Heart left ventricle (tissue), 16 donors: ENCODE measurements at places on chromosomes 5 and 9.

DNA sequence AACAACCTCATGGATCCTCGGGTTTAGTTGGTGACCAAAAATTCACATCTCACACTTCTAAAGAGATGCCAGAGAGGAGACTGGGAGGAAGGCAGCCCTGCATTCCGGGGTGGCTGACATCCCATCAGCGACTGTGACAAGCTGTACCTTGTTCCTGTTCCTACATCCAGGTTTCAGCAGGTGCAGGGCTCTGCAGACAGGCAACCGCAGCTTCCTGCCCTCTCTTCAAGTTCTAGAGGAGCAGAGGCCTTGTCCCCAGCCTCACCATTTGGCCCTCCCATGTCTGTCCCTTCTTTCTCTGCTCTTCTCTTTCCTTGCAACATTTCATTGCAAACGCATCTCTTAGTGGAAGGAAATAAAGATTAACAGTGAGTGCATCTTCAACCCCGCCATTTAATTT, 454.6 kb downstream of the IRX1 start:
- no peak for DNase-seq

GRCh38 chr5:982377-983237, 26.0 kb upstream of the NKD2 start:
- peak; percentile 16 for DNase-seq

DNA sequence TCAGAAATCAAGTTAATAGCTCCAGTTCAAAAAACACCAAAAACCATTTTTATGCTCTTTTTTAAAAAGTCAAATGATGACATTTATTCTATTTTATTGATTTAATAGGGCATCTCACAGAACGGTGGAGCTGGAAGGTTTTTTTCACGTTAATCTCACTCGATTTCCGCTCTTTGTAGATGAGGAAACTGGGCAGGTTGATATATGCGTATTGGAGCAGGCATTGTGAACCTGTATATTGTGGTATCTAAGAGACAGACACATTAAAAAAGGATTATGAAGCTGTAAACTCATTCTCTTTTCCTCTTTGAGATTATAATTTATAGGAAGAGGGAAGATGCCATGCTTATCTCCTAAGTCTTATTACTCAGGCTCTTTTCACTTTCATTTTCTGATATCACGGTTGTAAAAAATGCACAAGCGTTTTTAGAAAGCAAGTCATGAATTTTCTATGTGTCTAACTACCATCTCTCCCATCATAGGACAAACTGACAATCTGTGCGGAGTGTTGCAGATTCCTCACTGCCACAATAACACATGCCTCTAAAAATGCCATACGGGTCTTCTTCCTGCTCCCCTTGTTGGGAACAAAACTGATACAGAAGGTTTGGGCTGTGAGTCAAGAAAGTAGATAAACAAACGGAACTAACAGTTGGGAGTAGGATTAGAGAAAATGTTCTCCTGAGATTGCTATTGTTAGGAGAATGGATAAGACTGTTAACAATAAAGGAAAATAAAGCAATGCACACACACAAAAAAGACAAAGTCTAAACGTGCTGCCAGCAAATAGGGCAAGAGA, 1997.7 kb downstream of the MAT2B start:
- DNase-seq: no peak

DNA sequence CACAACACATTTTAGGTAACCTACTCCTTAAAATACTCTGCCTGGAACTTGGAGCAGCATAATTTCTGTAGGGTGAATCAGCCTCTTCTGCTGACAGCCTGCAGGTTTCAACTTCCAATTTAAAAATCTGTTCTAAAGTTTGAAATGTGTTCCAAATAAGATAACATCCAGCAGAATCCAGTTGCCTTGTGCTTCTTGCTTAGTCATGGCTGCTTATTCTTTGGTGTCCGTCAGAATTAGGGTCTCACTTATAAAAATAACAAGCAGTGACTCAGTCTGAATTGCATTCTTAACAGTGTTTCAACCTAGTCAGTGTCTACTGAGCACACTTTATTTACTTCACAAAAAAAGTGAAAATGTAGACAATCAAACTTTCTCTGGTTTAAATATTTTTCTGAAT, 3.7 kb downstream of the CDH6 start:
- DNase-seq: no peak
